ENCODE measurements at places on chromosomes 16 and 17. TPM values are rescaled to one million over a fixed set of nuclear protein-coding genes. Genes with fewer than 3 reads are reported as not detected.

DNA sequence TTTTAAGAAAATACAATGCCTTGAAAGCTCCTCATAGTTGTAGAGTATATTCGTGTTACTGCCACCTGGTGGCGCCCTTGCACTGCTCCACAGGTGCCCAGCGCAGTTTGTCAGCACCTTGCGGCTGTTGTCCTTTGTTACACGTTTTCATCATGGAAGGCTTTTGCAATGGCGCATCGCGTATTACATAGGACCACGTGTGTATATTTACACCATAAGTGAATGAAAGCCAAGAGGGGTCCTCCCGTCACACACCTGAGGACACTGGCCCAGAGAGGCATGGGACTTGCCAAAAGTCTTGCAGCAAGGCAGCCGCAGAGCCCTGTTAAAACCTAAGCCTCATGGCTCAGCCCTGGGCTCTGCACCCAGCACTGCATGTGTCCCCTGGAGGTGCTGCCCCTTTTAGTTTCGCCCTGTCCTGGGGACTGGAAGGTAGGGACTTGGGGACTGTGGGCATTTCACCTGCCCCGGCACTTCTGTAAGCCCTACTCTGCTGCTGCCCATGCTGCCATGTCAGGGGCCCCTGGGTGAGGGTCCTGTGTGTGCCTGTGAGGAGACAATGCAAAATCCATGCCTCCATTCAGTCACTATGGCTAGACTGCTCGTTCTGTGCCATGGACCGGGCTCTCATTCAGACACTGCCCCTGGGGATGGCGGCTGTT lies 24.3 kb downstream of the POLR3E start:
- H3K4me3 ChIP-seq, result no peak overlapping the region
- H3K27ac ChIP-seq, result no peak overlapping the region
- no peaks in the 10 kb centered on the region for H3K36me3 ChIP-seq
- H3K4me1 ChIP-seq, result no peaks in the 10 kb centered on the region
- peak; percentile 74 for DNase-seq

- H3K36me3 ChIP-seq, result no peaks in the 10 kb centered on the region
- no peak for DNase-seq
- H3K4me1 ChIP-seq, result no peaks in the 10 kb centered on the region
- H3K4me3 ChIP-seq, result no peak overlapping the region
- no peak overlapping the region for H3K27ac ChIP-seq
Measured at GRCh38 chr17:57819867-57820266, 30.0 kb downstream of the MRPS23 start.

- no peak overlapping the region for H3K27ac ChIP-seq
- DNase-seq, result no peak
- no peaks in the 10 kb centered on the region for H3K4me1 ChIP-seq
- H3K36me3 ChIP-seq, result no peaks in the 10 kb centered on the region
- H3K4me3 ChIP-seq, result no peak overlapping the region
Measured at GRCh38 chr17:55961386-55961785, 191.9 kb upstream of the ANKFN1 start.

- H3K36me3 ChIP-seq, result no peaks in the 10 kb centered on the region
- H3K27me3 ChIP-seq, result peaks cover 28% of the 10 kb centered on the region
- H3K4me1 ChIP-seq, result peaks cover 10% of the 10 kb centered on the region
- DNase-seq, result no peak
Measured at GRCh38 chr17:43982171-43982570, 22.3 kb upstream of the NAGS start.

The RGS11 gene
- total RNA-seq, result not detected

Measured in B cell (primary cell).